ENCODE measurements at places on chromosomes 7 and 10.

GRCh38 chr10:624605-625332 is 64.7 kb downstream of the DIP2C start:
- DNase-seq = no peak

DNA sequence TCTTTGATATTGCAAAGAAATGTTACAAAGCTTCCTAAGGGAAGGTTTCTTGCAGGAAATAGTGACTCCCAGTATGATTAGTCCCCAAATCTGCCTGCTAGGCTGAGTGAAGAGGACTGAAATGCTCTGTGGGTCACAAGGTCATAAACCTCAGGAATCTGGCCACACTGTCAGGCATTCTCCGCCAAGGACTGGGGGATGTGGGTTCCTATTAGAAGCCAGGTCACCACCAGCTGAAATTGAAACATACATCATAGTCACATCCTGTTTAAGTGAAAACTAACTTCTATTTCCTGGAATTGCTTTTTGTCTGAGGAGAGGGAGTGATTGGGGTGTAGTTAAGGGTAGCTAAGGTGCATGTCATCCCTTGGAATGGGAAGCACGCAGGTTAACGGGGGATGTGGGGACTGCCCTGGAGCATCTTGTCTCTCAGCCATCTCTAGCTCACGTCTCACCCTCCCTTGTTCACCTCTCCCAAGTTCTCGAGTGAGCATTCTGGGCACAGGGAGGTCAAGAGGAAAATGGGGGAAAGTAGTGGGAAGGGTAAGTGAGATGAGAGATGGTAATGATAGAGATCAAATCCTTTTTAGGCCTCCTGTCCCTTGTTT is 12.0 kb upstream of the GSAP start:
- no peak for DNase-seq

GRCh38 chr10:78898341-78899097 is 170.2 kb upstream of the ZMIZ1 start:
- DNase-seq = no peak

DNA sequence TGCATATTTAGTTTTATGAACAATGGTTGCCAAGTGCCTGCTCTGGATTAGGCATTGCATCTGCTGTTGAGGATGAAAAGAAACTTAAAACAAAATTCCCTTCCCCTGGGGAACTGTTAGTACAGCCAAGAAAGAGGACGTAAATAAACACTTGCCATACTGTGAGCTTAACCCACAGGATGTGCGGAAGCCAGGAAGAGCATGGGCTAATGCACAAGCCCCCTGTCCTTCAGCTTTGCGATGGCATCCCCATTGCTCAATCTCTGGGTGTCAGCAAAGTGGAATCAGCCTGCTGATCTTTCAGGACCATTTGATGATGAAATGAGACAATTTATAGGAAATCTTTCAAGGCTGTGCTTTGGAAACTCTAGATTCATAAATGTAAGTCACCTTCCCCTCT is 399.9 kb upstream of the IGFBP3 start:
- no peak for DNase-seq

- DNase-seq = no peak
Observed at GRCh38 chr7:110868458-110868857, 222.5 kb upstream of the LRRN3 start.

DNA sequence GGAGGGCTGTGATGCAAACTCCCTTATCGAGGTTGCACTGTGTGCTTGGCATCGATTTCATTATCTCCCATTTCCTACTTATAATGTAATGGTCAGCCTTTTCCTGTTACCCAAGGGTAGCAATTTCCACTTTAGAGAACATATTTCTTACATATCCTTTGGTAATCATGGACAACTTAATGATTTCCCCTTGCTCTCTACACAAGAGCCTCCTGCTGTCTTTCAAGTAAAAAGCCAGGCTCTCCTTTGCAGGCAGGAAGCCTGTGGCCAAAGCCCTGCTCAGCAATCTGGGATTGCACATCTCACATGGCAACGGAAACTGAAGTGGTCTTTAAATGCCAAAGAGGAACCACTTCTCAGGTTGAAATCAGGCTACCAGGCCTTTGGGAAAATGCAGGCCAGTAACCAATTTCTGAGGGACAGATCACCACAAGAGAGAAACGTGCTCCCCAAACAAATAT is 86.7 kb upstream of the IKZF1 start:
- no peak for DNase-seq

- DNase-seq = no peak
Observed at GRCh38 chr10:31769564-31769963, 159.1 kb downstream of the ARHGAP12 start.

DNA sequence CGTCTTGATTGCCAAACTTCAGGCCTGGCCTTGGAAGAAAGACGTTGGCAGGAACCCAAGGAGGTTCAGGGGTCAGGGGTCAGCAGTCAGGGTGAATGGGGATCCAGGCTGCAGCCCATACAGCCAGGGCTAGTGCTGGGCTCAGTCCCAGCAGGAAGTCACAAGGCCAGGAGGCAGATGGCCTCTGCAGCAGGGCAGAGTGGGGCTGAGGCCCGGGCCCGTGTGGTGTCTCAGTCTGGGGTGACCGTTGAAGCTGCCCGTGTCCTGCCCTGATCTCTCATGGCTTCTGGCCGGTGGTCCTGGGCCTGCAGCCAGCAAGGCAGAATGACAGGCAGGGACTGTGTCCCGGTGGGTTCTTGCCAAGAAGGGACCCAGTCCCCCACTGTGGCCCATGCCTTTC is 26.6 kb upstream of the PURB start:
- no peak for DNase-seq

- DNase-seq = no peak
Observed at GRCh38 chr10:97188261-97188711, 2.5 kb upstream of the SLIT1 start.

- DNase-seq = no peak
Observed at GRCh38 chr10:35887685-35888084, 245.6 kb upstream of the FZD8 start.

- no peak for DNase-seq
Observed at GRCh38 chr10:44947371-44948152, 12.0 kb upstream of the RASSF4 start.

GRCh38 chr7:36690041-36690440 is 34.3 kb downstream of the AOAH start:
- no peak for DNase-seq

GRCh38 chr10:51029172-51029641 is 45.1 kb upstream of the PRKG1 start:
- no peak for DNase-seq

GRCh38 chr10:69974551-69975155 is 78.0 kb upstream of the MACROH2A2 start:
- no peak for DNase-seq

- no peak for DNase-seq
Observed at GRCh38 chr7:122006687-122007086, 133.7 kb downstream of the PTPRZ1 start.

- DNase-seq = no peak
Observed at GRCh38 chr7:125775317-125775716, 845.7 kb upstream of the POT1 start.

GRCh38 chr7:69105092-69105491 is 493.2 kb upstream of the AUTS2 start:
- DNase-seq = no peak

DNA sequence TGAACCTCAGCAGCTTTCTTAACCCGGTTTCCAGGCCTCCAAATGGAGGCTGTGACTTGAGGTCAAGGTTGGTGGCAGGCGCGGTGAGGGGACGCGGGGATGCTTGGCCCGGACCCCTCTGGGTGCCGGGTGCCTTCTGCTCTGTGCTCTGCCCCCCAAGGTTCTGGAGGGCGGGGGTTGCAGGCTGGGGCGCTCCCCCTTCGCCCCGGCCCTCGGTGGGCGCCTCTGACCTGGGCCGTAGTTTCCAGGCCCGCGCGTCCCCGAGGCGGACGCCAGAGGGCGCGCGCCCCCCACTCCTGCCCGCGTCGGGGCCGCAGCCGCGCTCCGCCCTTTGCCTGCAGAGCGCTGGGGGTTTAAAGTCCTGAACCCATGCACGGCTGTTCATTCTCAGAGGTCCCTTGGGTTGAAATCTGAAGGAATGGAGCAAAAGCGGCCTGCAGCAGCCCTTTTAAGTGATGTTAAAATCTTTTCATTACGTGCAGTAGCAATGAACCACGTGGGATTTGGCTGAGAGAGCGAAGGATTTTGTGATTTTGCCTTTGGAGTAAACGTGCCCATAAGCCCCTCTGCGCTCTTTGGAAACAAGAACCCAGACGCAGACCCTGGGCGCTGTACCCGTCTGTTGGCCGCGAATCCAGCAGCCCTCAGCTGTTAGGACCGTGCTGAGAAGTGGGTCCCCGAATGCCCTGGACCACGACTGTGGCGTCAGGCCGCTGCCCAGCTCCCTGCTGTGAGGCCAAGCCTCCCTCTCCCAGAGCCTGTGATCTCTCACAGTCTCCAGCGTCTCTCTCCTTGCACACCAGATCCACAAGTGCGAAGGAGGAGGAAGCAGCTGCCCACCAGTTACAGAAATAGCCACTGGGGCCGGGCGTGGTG is 135.0 kb downstream of the ACTR3B start:
- no peak for DNase-seq

- DNase-seq = no peak
Observed at GRCh38 chr10:53744176-53744575, 971.6 kb upstream of the MBL2 start.

- no peak for DNase-seq
Observed at GRCh38 chr10:42963312-42963711, 113.6 kb upstream of the RET start.

- DNase-seq = no peak
Observed at GRCh38 chr10:121595351-121595805, 2.9 kb downstream of the FGFR2 start.

GRCh38 chr7:157612664-157613561 is 276.1 kb downstream of the DNAJB6 start:
- DNase-seq = peak; percentile 29

GRCh38 chr7:134891696-134892678 is 94.3 kb upstream of the AGBL3 start:
- DNase-seq = no peak

DNA sequence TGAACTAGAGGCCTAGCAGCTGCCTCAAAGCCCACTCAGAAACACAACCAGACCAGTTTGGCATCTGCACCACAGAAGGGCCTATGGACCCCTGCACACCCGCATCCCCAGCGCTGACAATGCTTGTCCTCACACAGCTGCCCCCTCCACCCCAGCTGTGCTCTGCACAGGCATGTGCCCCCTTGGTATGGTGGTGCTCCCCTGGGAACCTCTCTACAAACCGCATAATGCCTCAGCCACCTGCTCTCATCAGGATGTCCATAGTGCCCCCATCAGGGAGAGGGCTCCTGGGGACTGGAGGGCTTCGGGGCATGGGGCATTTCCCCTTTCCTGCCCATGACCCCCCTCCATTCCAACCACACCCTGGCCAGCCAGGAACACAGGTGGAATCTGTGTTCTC is 347.5 kb downstream of the GRID1 start:
- DNase-seq = no peak

- DNase-seq = no peak
Observed at GRCh38 chr10:114276671-114277070, 37.6 kb downstream of the VWA2 start.

GRCh38 chr10:2786251-2786650 is 281.1 kb upstream of the PFKP start:
- no peak for DNase-seq

- DNase-seq = no peak
Observed at GRCh38 chr7:42138691-42139090, 98.3 kb downstream of the GLI3 start.

DNA sequence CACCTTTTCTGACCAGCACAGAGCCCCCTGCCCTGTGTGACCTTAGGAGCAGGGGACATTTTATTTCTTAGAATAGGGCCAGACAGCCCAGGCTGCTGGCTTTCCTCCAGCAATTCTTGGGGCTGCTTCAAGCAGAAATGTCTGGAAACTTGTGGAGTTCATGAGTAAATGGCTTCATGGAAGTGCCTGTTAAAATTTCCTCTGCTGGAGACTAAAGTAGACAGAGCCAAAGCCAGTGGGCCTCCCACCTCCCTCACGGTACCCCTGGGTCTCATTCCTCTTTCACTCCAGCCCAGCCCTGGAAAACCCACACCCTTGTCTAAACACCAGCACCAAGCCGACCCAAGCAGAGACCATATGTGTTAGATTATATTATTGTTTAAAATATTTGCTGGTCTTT is 505.5 kb upstream of the ZMIZ1 start:
- no peak for DNase-seq

DNA sequence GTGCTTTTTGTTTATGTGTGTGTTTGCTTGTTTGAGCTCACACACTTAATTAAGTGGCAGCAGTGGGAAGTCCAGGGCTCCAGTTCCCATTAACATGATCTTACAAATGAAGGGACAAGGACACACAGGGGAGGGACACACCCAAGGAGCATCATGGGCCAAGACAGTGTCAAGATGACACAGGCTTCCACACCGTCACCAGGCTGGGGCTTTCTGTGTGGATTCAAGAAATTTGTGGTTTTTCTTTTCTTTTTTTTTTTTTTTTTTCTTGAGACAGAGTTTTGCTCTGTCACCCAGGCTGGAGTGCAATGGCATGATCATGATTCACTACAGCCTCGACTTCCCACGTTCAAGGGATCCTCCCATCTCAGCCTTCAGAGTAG is 173.6 kb downstream of the KIAA1217 start:
- peak; percentile 5 for DNase-seq

DNA sequence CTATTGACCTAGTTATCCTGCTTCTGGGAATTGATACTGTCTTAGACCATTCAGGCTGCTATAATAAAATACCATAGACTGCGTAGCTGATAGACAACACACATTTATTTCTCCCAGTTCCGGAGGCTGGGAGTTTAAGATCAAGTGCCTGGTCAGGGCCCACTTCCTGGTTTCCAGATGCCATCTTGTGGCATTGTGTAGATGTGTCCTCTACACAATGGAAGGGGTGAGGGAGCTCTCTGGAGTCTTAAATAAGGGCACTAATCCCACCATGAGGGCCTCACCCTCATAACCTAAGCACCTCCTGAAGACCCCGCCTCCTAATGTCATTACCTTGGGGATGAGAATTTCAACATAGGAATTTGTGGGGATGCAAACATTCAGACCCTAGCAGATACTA is 62.4 kb downstream of the SLC35B4 start:
- DNase-seq = no peak

DNA sequence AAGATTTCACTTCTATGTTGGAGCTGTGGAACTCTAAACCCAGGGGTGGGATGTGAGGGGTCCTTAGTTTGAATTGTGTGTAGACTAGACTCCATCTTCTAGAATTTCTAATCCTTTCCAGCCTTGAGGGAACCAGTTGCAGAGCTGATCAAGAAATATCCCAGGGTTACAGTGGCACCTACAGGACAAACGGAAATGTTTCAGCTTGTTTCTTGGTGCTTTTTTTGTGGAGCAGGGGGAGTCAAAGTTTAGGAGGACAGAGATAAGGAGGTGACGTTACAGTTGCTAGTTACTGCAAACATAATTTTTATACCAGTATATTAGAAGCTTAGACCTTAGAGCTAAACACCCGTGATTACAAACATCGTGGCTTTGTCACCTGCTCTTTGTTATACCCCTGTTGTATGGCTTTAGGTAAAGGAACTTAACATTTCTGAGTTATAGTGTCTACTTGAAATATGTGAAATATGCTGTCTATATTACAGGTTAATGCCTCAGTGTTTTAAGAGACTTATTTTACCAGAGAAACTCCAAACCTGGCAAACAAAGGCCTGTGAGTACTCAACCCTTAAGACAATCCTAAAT is 84.5 kb upstream of the DYNC1I1 start:
- no peak for DNase-seq

- no peak for DNase-seq
Observed at GRCh38 chr7:94513565-94513860, 3.9 kb downstream of the CASD1 start.

- no peak for DNase-seq
Observed at GRCh38 chr10:127415901-127416581, 133.1 kb upstream of the NPS start.
